ENCODE measurements at places on chromosomes 7 and 10. TPM values are rescaled to one million over a fixed set of nuclear protein-coding genes. Genes with fewer than 3 reads are reported as not detected.

OR9A2 gene
- total RNA-seq: not detected

GRCh38 chr7:30899630-30900029, 12.0 kb upstream of the AQP1 start:
- no peak overlapping the region for H3K27ac ChIP-seq
- no peak overlapping the region for H3K4me3 ChIP-seq
- H3K36me3 ChIP-seq: no peaks in the 10 kb centered on the region
- peaks cover 11% of the 10 kb centered on the region for H3K4me1 ChIP-seq

- H3K27me3 ChIP-seq: peaks cover 7% of the 10 kb centered on the region
- no peak overlapping the region for H3K4me3 ChIP-seq
- H3K36me3 ChIP-seq: no peaks in the 10 kb centered on the region
Observed at GRCh38 chr10:43258562-43259212, 8.2 kb downstream of the RASGEF1A start.

- no peaks in the 10 kb centered on the region for H3K27me3 ChIP-seq
- H3K4me3 ChIP-seq: no peak overlapping the region
- H3K36me3 ChIP-seq: no peaks in the 10 kb centered on the region
- H3K4me1 ChIP-seq: no peaks in the 10 kb centered on the region
Observed at GRCh38 chr7:49812534-49812933, 39.1 kb downstream of the VWC2 start.

GRCh38 chr10:31623947-31624346, 304.7 kb downstream of the ARHGAP12 start:
- no peak for DNase-seq
- H3K4me1 ChIP-seq: no peaks in the 10 kb centered on the region
- no peaks in the 10 kb centered on the region for H3K27me3 ChIP-seq
- H3K36me3 ChIP-seq: peaks cover 2% of the 10 kb centered on the region
- H3K4me3 ChIP-seq: no peak overlapping the region

DNA sequence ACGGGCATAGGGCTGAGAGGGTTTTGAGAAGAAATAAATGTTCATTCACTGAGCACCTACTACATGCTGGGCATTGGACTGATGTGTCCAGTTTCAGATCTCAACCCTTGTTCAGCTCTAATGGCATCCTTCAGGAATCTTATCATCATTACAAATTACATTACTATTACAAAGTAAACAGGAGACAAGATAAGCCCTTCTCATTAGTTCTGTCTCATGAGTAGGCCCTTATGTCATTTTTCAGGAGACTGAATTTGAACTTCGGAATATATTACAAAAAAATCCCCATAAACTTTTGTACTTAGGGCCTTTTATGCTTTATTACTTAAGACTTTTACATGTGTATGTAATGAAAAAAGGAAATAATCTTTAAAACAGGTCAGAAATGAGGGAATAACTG, 289.7 kb downstream of the BAMBI start:
- DNase-seq: no peak
- H3K27ac ChIP-seq: no peak overlapping the region
- H3K4me1 ChIP-seq: no peaks in the 10 kb centered on the region
- no peak overlapping the region for H3K4me3 ChIP-seq

GRCh38 chr10:19638182-19638895, 177.9 kb upstream of the PLXDC2 start:
- no peaks in the 10 kb centered on the region for H3K27me3 ChIP-seq
- H3K27ac ChIP-seq: no peak overlapping the region
- DNase-seq: no peak
- peak overlapping the region; percentile 42 for H3K4me3 ChIP-seq

- no peak overlapping the region for H3K27ac ChIP-seq
- H3K36me3 ChIP-seq: no peaks in the 10 kb centered on the region
- H3K4me1 ChIP-seq: no peaks in the 10 kb centered on the region
Observed at GRCh38 chr10:123869020-123869414, 22.6 kb downstream of the CPXM2 start.

DNA sequence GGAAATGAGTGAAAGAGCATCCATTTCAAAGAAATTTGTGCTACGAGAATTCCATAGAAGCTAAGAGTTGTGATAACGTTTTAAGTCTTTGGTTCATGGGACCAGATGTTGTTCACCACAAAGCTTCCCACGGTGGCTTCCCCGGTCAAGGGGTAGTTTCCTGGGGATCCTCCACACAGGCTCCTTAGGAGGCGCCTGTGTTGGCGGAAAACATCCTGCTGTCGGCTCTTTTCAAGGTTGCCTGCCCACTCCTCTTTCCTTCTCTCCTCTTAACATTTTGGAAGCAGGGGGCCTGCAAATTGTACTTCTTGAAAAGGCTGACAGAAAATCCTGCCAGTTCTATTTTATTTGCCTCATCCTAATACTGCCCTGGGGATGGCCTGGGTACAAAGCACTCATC, 398.6 kb downstream of the SORCS1 start:
- no peaks in the 10 kb centered on the region for H3K4me1 ChIP-seq
- H3K27me3 ChIP-seq: no peaks in the 10 kb centered on the region
- H3K4me3 ChIP-seq: no peak overlapping the region
- H3K27ac ChIP-seq: no peak overlapping the region

GRCh38 chr7:32569388-32570289, 74.3 kb downstream of the AVL9 start:
- H3K4me1 ChIP-seq: no peaks in the 10 kb centered on the region
- DNase-seq: no peak
- peaks cover 21% of the 10 kb centered on the region for H3K36me3 ChIP-seq
- H3K27me3 ChIP-seq: no peaks in the 10 kb centered on the region

TRIM73 gene
- 8.3 TPM for total RNA-seq

- H3K4me1 ChIP-seq: no peaks in the 10 kb centered on the region
- peaks cover 47% of the 10 kb centered on the region for H3K36me3 ChIP-seq
- H3K4me3 ChIP-seq: no peak overlapping the region
- H3K27me3 ChIP-seq: no peaks in the 10 kb centered on the region
- DNase-seq: no peak
Observed at GRCh38 chr10:35046074-35046473, 44.1 kb downstream of the CUL2 start.

- no peak overlapping the region for H3K4me3 ChIP-seq
- no peak for DNase-seq
- no peaks in the 10 kb centered on the region for H3K36me3 ChIP-seq
- no peak overlapping the region for H3K27ac ChIP-seq
Observed at GRCh38 chr7:125681508-125681907, 751.9 kb upstream of the POT1 start.

GRCh38 chr7:44276571-44277221, 48.7 kb downstream of the CAMK2B start:
- H3K27me3 ChIP-seq: peaks cover 1% of the 10 kb centered on the region
- DNase-seq: no peak
- H3K4me1 ChIP-seq: no peaks in the 10 kb centered on the region
- H3K4me3 ChIP-seq: no peak overlapping the region
- no peaks in the 10 kb centered on the region for H3K36me3 ChIP-seq
- no peak overlapping the region for H3K27ac ChIP-seq

GRCh38 chr10:132627666-132628531, 90.3 kb downstream of the INPP5A start:
- H3K4me1 ChIP-seq: peaks cover 10% of the 10 kb centered on the region
- peaks cover 6% of the 10 kb centered on the region for H3K27me3 ChIP-seq
- H3K4me3 ChIP-seq: no peak overlapping the region
- no peak overlapping the region for H3K27ac ChIP-seq
- H3K36me3 ChIP-seq: no peaks in the 10 kb centered on the region

- H3K27me3 ChIP-seq: no peaks in the 10 kb centered on the region
- no peaks in the 10 kb centered on the region for H3K4me1 ChIP-seq
- H3K4me3 ChIP-seq: no peak overlapping the region
- H3K36me3 ChIP-seq: peaks cover 1% of the 10 kb centered on the region
- DNase-seq: no peak
- H3K27ac ChIP-seq: no peak overlapping the region
Observed at GRCh38 chr7:102132209-102132752, 154.4 kb upstream of the SH2B2 start.

- H3K27ac ChIP-seq: no peak overlapping the region
- H3K36me3 ChIP-seq: no peaks in the 10 kb centered on the region
- no peak overlapping the region for H3K4me3 ChIP-seq
- no peaks in the 10 kb centered on the region for H3K27me3 ChIP-seq
Observed at GRCh38 chr7:105638902-105639495, 57.7 kb upstream of the EFCAB10 start.

- H3K36me3 ChIP-seq: peaks cover 34% of the 10 kb centered on the region
- peak within 1 kb of the TSS; percentile 92 for H3K4me3 ChIP-seq
- H3K27me3 ChIP-seq: no peaks in the 10 kb centered on the region
- DNase-seq: peak; percentile 98
Observed at GRCh38 chr10:987870-988666, at the start of gene GTPBP4. Gene GTPBP4, plus strand, starts transcription at chr10:988434. Its CDS starts 46 bp downstream, at chr10:988480.

DNA sequence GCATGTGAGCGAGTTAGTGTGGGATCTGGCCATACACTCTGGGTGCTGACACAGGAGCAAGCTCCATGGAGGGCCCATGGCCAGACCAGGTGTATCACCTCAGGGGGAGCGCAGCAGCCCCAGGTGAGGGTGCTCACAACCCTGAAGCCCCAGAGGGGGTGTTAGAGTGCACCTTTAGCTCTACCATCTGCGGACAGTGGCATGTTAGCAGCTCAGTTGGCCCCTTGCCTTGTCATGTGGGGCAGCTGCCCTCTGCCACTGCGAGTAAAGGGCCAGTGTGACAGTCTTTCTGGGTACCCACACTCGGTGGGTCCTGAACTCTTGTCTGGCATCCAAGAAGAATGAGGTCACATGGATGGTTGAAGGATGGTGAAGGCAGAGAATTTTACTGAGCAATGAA, 600.2 kb downstream of the SORCS3 start:
- no peaks in the 10 kb centered on the region for H3K36me3 ChIP-seq
- DNase-seq: no peak
- no peaks in the 10 kb centered on the region for H3K4me1 ChIP-seq
- H3K27ac ChIP-seq: no peak overlapping the region
- H3K27me3 ChIP-seq: no peaks in the 10 kb centered on the region

TRIL gene
- total RNA-seq: not detected

- H3K4me1 ChIP-seq: no peaks in the 10 kb centered on the region
- no peaks in the 10 kb centered on the region for H3K36me3 ChIP-seq
- H3K27ac ChIP-seq: no peak overlapping the region
- peaks cover 10% of the 10 kb centered on the region for H3K27me3 ChIP-seq
Observed at GRCh38 chr7:25982684-25983083, 169.3 kb upstream of the NFE2L3 start.

- H3K4me3 ChIP-seq: no peak overlapping the region
- no peaks in the 10 kb centered on the region for H3K36me3 ChIP-seq
- H3K4me1 ChIP-seq: peaks cover 4% of the 10 kb centered on the region
- no peak overlapping the region for H3K27ac ChIP-seq
Observed at GRCh38 chr7:144519925-144520324, 116.4 kb upstream of the NOBOX start.

PVRIG gene
- 61.6 TPM for total RNA-seq

Data from activated CD8-positive, alpha-beta T cell treated with anti-CD3 and anti-CD28 coated beads, Interleukin-2, amount 10 ng/mL, durations not matched to agents 7 days and 5 days (primary cell).